Stimulated activated CD4-positive, alpha-beta T cell treated with anti-CD3 and anti-CD28 coated beads, Interleukin-4, amount 100 ng/mL, for 4 hours (primary cell): ENCODE measurements at places on chromosomes 1 and 21.

GRCh38 chr1:230356190-230356589 is 69.9 kb downstream of the PGBD5 start:
- no peak for DNase-seq

DNA sequence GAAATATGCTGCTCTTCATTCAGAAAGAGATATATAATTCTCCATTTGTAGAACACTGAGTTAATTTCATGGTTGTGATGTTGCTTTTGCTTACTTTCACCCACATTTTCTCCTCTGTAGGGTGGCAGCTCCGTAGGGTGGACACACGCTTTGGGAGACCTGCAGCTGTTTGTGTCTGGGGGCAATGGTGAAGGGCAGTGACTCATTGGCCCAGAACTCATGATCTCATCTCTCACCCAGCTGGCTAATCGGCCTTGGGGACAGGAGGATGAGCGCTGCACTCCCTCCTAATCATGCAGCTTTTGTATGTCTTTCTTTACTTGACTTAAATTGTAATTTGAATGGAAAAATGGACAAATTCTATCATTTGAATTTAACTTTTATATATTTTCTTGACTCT is 9.6 kb downstream of the DISC1 start:
- DNase-seq, result no peak

DNA sequence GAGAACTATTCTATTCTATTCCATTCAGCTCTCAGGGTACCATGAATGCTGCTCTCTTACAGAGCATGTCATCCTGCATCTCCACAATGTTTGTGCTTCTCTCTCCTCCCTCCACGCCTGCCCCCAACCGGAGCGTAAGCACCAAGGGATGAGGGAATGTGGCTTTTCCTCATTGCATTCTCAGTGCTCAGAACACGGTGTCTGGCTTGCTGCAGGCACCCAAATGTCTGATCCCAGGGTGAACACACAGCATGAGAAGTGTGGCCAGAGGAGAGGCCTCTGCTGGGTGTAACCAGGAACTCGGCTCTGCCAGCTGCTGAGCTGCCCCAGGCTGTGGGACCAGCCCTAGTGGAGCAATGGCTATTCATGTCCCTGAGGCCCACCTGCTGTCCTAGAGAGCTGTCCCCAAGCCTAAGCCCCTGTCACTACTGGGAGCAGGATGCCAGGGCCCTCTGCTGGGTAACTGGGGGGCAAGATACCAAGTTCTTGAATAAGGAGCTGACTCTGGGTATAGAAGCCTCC is 38.3 kb downstream of the OLFML2B start:
- no peak for DNase-seq

GRCh38 chr1:99170516-99170915 is 93.8 kb upstream of the PLPPR4 start:
- no peak for DNase-seq

DNA sequence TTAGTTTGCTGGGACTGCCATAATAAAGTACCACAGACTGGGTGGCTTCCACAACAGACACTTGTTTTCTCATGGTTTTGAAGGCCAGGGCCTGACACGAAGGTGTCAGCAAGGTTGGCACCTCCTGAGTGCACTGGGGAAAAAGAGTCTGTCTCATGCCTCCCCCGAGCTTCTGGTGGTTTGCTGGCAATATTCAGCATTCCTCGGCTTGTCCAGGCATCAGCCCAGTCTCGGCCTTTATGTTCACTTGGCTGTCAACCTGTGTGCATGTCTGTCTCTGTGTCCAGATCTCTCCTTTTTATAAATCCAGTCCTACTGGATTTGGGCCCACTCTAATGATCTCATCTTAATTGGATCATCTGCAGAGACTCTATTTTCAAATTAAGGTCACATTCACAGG is 72.6 kb downstream of the DOP1B start:
- DNase-seq, result no peak

GRCh38 chr1:97668945-97669344 is 251.9 kb downstream of the DPYD start:
- DNase-seq, result no peak

DNA sequence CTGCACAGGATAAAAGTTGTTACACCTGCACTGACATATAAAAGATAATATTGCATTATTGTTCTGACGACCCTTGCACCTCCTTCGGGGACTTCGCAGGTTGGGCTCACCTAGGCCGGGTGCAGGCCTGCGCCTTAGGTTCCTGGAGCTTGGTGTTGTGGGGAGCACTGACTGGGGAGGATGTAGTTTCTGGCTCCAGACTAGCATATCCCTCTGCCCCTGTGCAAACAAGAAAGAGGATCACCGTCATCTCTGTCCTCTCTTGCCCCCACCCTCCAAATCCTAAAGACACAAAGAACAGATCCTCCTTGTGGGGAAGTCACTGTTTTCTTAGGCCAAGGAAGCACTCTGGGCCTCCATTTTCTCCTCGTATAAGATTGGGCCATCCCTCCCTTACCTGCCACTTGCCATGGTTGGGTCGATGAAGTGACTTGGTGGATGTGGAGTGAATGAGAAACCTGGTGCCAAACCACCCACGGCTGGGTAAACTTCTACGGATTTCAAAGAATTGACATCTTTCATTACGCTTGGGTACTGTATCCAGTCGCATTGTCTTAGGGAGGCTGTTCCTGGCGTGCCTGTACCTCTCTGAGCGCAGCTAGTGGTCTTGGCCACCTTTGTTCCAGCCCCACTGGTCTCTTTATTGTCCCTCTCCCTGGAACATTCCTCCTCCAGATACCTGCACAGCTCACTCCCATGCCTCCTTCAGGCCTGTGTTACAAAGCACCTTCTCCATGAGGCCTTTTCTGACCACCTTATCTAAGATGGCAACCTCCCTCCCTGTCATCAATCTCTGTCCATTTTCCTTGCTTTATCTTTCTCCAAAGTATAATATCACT is 34.4 kb upstream of the PKP1 start:
- DNase-seq, result no peak

DNA sequence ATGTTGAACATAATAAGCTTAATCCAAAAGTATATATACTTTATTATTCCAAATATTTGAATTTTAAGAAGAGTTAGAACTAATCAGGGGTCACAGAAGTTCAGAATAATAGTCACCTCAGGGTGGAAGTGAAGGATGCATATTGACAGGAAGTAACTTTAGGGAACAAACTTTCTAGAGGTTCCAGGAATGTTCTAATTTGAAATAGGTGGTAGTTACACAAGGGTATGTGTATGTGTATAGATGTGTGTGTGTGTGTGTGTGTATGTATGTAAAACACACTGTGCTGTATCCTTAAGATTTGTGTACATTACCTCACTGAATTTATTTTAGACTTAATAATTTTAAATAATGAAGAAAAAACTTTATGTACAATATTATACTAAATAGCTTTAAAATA is 110.4 kb downstream of the ACBD6 start:
- no peak for DNase-seq

GRCh38 chr1:109624201-109625010 is 4.8 kb downstream of the AMPD2 start:
- no peak for DNase-seq

DNA sequence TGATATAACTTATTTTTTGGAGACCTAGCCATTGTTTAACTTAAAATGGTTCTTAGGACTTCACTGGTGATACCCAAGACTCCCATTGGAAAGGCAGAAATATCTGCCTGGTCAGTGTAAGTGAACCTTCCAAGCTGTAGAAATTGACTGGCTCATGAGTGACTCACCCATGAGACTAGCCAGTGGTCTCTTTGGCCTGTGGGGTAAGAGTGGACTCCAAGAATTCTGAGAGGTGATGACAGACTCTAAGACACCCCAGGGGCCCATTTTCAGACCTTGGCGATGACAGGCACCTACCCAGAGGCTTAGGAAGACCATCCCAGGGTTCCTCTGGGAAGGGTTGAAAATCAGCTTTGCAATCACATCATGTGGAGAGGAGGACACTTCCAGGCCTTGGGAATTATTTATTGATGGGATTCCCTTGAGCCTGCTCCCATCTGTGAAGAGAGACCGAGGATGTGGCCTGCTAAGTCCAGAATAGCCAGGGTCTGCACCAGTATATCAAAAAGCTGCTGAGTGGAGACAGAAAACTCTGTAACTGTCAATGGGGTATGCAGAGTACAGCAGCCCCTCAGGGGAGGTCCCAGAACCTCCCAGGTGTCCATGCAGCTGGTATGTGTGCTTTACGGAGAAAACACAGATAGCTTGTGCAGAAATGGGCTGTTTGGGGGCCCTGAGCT is 78.9 kb downstream of the KAZN start:
- no peak for DNase-seq

GRCh38 chr1:154402409-154402921 is 2.7 kb upstream of the IL6R start:
- DNase-seq, result no peak

DNA sequence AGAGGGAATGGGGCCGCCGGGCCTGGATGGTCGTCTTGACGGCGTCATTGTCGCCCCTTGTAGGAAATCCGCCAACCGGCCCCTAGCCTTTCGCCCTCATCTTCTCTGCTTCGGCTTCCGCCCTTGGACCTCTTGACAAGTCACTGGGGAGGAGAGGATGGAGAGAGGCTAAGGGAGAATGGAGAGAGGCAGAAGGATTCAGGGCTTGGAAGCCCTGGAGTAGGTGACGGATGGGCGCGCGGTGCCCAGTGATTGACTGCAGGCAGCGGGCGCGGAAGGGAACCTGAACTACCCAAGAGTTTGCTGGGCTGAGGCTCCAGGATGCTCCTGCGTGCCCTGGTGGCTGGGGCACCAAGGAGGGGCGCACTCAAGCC is 651 bp downstream of the PDE4B start:
- DNase-seq, result no peak

GRCh38 chr1:109770331-109771095 is 6.8 kb upstream of the EPS8L3 start:
- DNase-seq, result no peak

DNA sequence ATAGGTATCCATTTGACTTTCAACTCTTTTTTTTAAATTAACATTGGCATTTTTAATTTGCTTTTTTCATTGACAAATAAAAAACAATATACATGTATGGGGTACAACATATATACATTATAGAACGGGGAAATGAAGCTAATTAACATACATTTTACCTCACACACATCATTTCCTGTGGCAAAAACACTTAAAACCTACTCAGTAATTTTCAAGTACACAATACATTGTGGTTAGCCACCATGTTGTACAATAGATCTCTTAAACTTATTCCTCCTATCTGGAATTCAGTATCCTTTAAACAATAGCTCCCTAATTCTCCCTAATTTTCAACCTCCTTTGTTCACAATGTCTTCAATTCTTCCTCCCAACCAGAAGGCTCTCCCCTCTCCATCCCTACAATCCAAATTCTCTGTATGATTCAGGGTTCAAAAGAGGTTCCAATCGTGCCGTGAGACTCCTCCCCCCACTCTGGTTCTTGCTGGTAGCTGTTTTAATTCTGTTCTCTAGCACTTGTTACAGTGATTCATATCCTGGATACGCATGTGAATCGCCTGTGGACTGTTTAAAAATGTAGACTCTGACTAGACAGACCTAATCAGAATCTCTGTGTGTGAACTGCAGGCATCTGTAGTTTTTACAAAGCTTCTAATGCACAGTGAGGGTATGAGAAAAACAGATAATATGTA is 87.6 kb upstream of the DUSP10 start:
- peak; percentile 31 for DNase-seq

DNA sequence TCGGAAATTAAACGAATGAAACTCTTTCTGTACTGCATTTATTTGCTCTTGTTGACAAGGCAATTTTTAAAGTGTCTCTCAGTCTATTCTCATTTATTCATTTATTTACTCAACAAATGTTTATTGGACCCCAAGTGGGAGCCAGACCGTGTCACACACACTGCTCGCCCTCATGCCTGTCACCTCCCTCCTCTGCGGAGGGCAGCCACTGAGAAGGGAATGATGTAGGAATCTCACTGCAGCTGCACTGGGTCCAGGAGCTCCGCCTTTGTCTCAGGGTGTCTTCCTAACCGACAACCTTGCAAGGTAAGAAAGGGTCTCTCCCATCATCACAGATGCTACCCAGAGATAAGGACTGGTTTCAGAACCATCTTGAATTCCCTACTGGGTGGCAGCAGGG is 14.1 kb upstream of the KLHDC7A start:
- DNase-seq, result no peak

DNA sequence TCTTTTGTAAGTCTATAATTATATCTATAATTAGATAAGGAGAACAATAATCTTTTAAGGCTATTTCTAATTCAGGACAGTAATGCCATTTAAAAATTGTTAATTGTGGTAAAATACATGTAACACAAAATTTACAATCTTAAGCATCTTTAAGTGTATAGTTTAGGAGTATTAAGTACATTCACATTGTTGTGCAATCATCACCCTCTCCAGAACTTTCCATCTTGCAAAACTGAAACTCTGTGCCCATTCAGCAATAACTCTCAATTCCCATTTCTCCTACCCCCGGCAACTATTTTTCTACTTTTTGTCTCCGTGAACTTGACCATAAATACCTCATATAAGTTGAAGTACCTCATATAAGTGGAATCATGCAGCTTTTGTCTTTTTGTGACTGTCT is 93.9 kb upstream of the KCNA3 start:
- no peak for DNase-seq

DNA sequence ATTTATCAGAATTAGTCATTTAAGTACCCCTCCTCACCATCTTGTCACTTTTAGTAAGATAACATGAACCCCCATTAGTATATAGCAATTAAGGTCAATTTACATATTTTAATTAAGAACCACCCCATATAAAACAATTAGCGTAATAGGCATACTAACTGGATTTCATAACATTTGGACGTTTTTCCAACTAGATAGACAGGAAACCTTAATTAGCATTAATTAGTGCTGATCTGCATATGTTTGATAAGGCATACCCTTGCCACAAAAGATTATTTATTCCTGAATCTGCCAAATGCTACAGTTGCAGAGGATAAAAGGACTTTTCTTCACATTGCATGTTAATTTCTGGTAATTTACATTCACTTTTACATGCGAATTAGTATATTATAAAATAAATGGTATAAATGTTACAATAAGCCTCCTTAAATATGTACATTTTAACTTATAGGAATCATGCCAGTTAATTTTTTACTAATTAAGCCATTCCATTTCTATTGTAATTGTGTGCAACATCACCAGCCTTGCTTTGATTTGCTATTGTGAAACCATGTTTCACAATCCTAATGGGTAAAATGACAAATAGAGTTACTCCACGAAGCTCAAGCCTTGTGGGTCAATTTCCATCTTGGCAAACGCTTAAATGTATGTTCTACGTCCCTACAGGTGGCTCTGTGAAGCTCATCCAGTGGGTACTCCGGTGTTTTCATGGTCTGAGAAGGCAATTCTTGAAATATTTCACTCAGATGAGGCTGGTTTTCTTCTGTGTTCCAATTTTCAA is 469.6 kb downstream of the DPYD start:
- no peak for DNase-seq

GRCh38 chr1:90879281-90879680 is 142.6 kb downstream of the ZNF644 start:
- DNase-seq, result no peak
